ENCODE measurements at places on chromosomes 3 and 15. TPM values are rescaled to one million over a fixed set of nuclear protein-coding genes. Genes with fewer than 3 reads are reported as not detected.

The XXYLT1 gene
- 10.4 TPM for total RNA-seq

The NR1I2 gene
- not detected for total RNA-seq

The TGM4 gene
- total RNA-seq: 0.07 TPM

The LRRC15 gene
- total RNA-seq: 0.12 TPM

The ZNF774 gene
- 1.5 TPM for total RNA-seq

The SLC26A6 gene
- 16.2 TPM for total RNA-seq

The SCAANT1 gene
- not detected for total RNA-seq

The LDHAL6B gene
- total RNA-seq: not detected

The TP63 gene
- 0.27 TPM for total RNA-seq

The BCHE gene
- 1.1 TPM for total RNA-seq

The C3orf85 gene
- not detected for total RNA-seq

The SERPINI2 gene
- not detected for total RNA-seq
